Esophagus muscularis mucosa (tissue), 4 donors: ENCODE measurements at places on chromosomes 6 and 20. TPM values are rescaled to one million over a fixed set of nuclear protein-coding genes. Genes with fewer than 3 reads are reported as not detected.

DNA sequence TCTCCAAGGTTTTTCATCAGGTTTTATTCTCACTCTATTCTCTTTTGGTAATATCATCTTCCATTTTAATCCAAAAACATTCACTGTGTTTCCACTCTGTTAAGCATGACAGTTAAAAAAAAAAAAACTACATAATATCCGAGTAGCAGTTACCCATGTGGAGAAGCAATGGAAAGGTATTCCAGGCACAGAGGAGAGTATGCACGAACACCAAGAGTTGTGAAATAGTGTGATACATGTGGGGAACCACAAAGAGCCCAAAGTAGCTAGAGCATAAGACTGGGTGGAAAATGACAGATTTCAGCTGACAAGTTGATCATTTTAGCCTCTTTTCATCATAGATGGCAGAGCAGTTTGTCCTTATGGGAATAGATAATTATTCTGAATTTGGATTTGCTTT lies 19.9 kb upstream of the FBXL4 start:
- no peak overlapping the region for H3K4me3 ChIP-seq
- no peaks in the 10 kb centered on the region for H3K36me3 ChIP-seq
- no peak overlapping the region for H3K27ac ChIP-seq
- no peaks in the 10 kb centered on the region for H3K27me3 ChIP-seq
- DNase-seq: no peak

The CLDN20 gene
- total RNA-seq: not detected

The PRR18 gene
- not detected for total RNA-seq

DNA sequence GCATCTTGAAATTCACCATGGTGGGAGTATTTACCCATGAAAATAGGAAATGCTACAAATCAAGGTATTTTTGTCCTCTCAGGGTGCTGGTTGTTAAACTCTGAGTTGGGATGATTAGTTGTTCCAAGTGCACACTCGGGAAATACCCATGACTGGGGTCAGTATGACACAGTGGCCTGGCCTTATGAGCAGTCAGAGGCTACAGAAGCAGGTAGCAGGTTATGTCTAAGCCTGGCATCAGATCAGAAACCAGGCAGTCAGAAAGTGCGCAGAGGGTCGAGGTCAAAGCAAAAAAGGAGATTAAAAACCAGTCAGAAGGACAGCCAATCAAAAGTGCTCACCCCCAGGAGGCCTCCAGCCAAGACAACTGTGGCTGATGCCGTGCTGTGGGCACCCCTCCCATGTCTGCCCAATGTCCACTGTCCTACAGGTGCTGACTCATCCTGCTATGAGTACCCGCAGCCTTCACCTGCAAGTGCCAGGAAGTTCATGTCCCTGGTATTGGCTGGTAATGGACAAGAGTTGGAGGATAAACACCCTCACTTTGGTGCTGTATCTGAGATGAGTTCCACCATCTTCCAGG lies 117.4 kb upstream of the SLC24A3 start:
- H3K4me3 ChIP-seq: no peak overlapping the region
- H3K4me1 ChIP-seq: no peaks in the 10 kb centered on the region
- H3K36me3 ChIP-seq: no peaks in the 10 kb centered on the region
- H3K27ac ChIP-seq: no peak overlapping the region
- H3K27me3 ChIP-seq: no peaks in the 10 kb centered on the region
- DNase-seq: no peak

The XKR7 gene
- not detected for total RNA-seq

- H3K27ac ChIP-seq: no peak overlapping the region
- no peaks in the 10 kb centered on the region for H3K27me3 ChIP-seq
- H3K4me3 ChIP-seq: no peak overlapping the region
- no peak for DNase-seq
- H3K4me1 ChIP-seq: peaks cover 33% of the 10 kb centered on the region
- peaks cover 8% of the 10 kb centered on the region for H3K36me3 ChIP-seq
Measured at GRCh38 chr20:531608-532007, 12.0 kb downstream of the CSNK2A1 start.

The SLC52A3 gene
- 1.5 TPM for total RNA-seq

The TP53TG5 gene
- total RNA-seq: 1.1 TPM

GRCh38 chr20:38205001-38205400 lies 39.9 kb upstream of the TGM2 start:
- no peak overlapping the region for H3K27ac ChIP-seq
- DNase-seq: no peak
- H3K4me3 ChIP-seq: no peak overlapping the region

GRCh38 chr20:23049201-23050075 lies at the start of gene THBD:
Gene THBD, minus strand, starts transcription at chr20:23049672. Its CDS starts 168 bp downstream, at chr20:23049504.
- DNase-seq: peak; percentile 95
- no peaks in the 10 kb centered on the region for H3K36me3 ChIP-seq
- peak within 1 kb of the TSS; percentile 58 for H3K4me3 ChIP-seq
- H3K27me3 ChIP-seq: peaks cover 72% of the 10 kb centered on the region
- peak within 1 kb of the TSS; percentile 69 for H3K27ac ChIP-seq

DNA sequence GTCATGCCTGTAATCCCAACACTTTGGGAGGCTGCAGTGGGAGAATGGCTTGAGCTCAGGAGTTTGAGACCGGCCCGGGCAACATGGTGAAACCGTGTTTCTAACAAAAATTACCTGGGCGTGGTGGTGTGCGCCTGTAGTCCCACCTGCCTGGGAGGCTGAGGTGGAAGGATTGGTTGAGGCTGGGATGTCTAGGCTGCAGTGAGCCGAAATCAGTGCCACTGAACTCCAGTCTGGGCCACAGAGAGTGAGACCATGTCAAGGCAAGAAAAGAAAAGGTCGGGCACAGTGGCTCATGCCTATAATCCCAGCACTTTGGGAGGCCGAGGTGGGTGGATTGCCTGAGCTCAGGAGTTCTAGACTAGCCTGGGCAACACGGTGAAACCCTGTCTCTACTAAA lies 8.2 kb upstream of the BCAS4 start:
- peaks cover 17% of the 10 kb centered on the region for H3K4me1 ChIP-seq
- no peak overlapping the region for H3K27ac ChIP-seq
- H3K4me3 ChIP-seq: no peak overlapping the region
- H3K36me3 ChIP-seq: no peaks in the 10 kb centered on the region

The FAXC gene
- total RNA-seq: 41.9 TPM

DNA sequence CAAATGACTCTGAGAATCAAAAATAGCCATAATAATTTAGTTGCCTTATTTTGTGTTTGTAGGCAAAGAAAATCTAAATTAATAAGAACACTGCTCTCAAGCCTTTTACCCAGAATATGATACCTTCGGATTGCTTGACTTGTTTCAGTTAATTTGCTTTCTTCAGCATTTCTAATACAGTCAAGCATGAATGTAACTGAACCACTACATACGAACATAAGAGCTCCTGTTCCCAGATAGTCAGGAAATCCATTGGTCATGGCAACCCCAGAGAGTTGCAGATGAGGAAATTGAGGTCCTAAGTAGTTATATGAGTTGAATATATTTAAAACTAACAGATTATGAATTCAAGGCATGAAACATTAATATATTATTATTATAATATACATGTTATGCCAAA lies 2.9 kb downstream of the FRK start:
- DNase-seq: no peak
- H3K36me3 ChIP-seq: no peaks in the 10 kb centered on the region
- H3K4me1 ChIP-seq: peaks cover 17% of the 10 kb centered on the region
- no peak overlapping the region for H3K4me3 ChIP-seq

GRCh38 chr6:101398716-101399615 lies 5.5 kb downstream of the GRIK2 start:
- H3K4me1 ChIP-seq: peaks cover 9% of the 10 kb centered on the region
- no peaks in the 10 kb centered on the region for H3K36me3 ChIP-seq
- H3K4me3 ChIP-seq: no peak overlapping the region
- DNase-seq: no peak
- no peak overlapping the region for H3K27ac ChIP-seq

DNA sequence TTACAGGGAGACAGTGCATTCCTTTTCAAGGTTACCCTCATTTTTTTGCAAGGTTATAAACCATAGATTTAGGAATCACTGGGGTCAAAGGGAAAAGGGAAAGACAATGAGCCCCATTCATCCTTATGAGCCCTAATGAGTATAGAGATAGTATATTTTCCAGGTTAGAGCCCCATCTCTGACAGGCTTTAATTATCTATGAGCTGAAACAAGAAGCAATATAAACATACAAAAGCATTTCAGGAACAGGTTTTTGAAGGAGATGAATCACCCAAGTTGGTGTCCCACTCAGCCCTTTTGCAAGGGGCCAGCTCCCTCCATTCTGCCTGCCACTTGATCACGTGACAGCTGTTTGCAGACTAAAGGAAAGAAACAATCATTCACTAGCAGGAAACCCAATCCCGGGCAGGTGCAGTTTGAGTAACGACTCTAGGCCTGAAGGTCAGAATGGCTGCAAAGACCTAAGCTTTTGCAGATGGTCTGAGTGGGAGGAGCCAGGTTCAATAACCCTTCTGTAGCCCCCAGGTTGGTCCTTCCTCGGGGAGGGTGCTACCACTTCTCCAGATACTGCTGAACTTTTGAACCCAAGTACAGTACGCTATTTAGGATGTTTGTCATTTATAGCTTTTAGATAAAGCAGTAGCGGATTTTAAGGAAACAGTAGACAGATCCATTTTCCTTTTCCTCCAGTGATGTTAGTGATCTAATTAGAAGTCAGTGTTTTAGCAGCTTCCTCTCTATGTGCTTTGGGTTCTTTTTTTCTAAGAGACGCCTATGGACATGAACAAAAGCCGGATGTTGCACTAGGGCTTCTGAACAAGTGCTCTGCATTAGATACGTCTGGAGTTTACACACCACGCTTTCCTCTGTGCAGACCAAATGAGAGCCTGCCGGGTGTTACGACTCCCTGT lies 253.2 kb downstream of the SOX4 start:
- peaks cover 38% of the 10 kb centered on the region for H3K4me1 ChIP-seq
- no peaks in the 10 kb centered on the region for H3K27me3 ChIP-seq
- no peak overlapping the region for H3K27ac ChIP-seq
- H3K36me3 ChIP-seq: no peaks in the 10 kb centered on the region
- no peak overlapping the region for H3K4me3 ChIP-seq

DNA sequence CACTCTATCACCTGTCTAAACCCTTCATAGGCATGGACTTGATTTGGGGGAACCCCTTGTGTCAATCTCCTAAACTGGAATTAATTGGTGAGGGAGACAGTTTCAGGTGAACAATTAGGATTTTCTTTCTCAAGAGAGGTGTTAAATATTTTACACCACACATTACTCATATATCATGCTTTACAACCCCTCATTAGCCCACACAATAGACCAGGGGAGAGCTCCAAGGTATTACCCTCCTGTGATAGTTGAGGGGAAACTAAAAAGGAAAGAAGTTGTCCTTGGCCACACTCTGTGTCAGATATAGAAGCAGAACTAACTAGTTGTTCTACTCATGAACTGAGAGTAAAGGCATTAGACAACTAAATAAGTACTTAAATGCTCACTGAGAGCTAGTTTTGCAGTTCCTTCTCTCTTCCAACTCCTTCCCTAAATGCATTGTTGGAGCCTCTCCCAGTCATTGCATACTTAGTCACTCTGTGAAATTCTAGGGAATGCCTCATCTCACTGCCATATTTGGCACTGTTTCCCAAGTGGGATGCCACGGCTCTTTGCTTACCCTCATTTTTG lies 183.7 kb upstream of the CEP162 start:
- H3K4me3 ChIP-seq: no peak overlapping the region
- H3K36me3 ChIP-seq: no peaks in the 10 kb centered on the region
- H3K4me1 ChIP-seq: no peaks in the 10 kb centered on the region
- no peaks in the 10 kb centered on the region for H3K27me3 ChIP-seq

The RXRB gene
- total RNA-seq: 34.1 TPM

DNA sequence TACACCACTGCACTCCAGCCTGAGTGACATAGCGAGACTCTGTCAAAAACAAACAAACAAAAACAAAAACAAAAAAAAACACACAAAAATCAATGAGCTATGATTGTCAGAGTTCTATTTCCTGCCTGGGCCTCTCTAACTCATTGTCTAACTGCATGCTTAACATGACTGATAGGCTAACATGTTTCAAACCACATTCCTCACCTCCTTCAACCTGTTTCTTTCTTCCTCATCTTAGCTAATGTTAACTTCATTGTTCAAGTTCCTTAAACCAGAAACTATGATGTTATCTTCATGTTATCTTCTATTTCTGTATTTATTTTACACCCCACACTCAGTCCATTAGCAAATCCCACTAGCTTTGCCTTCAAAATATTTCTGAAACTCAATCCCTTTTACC lies 41.5 kb downstream of the BEND6 start:
- no peak for DNase-seq
- H3K36me3 ChIP-seq: no peaks in the 10 kb centered on the region
- no peak overlapping the region for H3K4me3 ChIP-seq
- H3K4me1 ChIP-seq: no peaks in the 10 kb centered on the region
- no peak overlapping the region for H3K27ac ChIP-seq
